ENCODE measurements at places on chromosomes 2 and 18. TPM values are rescaled to one million over a fixed set of nuclear protein-coding genes. Genes with fewer than 3 reads are reported as not detected.
A peak's percentile ranks its signal among the peaks of the same experiment; 100 is the strongest.

DNA sequence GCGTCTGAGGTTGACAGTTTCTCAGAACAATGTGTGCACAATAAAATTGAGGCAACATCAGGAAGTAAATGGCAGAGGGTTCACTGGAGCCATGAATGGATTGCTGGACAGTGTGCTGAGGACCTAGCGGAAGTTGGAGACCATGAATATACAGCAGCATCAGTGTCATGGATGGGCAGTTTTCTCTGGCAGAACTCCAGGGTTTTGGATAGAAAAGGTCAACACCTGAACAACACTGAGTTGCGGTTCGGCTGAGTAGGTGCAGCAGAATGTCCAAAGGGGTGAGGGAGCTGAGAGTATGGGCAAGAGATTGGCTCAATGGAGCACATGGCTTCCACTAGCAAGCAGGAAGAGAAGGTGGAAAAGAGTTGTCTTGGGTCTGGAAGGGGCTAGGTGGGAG, 73.7 kb downstream of the DNER start:
- H3K4me1 ChIP-seq = no peaks in the 10 kb centered on the region
- H3K4me3 ChIP-seq = no peak overlapping the region
- DNase-seq = no peak
- no peaks in the 10 kb centered on the region for H3K36me3 ChIP-seq
- H3K27me3 ChIP-seq = no peaks in the 10 kb centered on the region
- no peak overlapping the region for H3K27ac ChIP-seq

DNA sequence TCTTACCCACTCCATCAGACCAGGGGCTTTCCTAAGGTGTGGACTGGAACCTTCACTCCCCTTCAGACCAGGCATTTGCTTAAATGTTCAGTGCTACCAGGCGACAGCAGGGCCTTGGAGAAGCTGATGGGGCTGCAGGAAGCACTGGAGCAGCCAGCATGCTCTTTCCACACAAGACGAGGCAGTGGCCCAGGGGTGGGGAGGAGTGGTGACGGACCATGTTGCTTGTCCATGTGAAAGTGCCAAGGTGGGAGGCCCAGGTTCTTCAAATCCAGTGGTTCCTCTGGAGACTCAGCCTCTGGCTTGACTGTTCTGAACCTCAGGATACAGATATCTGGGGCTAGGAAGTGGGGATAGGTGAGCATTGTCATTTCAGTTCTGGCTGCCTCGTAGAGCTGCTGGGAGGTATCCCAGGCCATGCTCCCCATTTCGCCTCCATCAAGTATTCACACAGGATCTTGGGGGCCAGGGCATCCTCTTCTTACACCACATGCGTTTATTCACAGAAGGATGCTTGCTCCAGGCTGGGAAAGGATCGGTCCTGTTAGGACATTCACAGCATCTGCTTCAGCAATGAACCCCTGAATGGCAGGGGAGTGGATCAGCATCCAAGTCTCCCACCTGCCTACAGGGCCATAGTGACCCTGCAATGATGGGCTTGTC, 62.2 kb downstream of the SFXN5 start:
- DNase-seq = no peak
- H3K4me1 ChIP-seq = no peaks in the 10 kb centered on the region
- H3K36me3 ChIP-seq = no peaks in the 10 kb centered on the region

GRCh38 chr18:24627644-24628315, 167.3 kb downstream of the HRH4 start:
- DNase-seq = peak; percentile 38
- no peaks in the 10 kb centered on the region for H3K27me3 ChIP-seq
- H3K27ac ChIP-seq = no peak overlapping the region
- H3K36me3 ChIP-seq = no peaks in the 10 kb centered on the region
- no peak overlapping the region for H3K4me3 ChIP-seq

DNA sequence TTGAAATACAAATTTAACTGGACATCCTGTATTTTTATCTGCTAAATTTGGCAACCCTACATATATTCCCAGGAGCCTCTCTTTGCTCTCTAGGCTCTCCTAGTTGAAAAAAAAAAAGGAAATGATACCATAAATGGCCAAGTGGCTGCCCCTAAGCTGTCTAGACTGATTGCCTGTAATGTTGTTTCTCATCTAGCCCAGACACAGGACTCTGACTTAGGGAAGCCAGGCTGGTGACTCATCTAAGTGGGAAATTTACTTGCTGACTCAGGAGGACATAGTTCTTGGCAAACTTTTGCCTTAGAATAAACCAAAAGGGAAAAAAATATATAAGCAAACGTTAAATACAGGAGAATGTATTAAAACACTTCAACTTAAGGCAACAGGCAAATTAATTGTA, 14.6 kb upstream of the ITGAV start:
- no peaks in the 10 kb centered on the region for H3K36me3 ChIP-seq
- H3K4me1 ChIP-seq = no peaks in the 10 kb centered on the region
- no peaks in the 10 kb centered on the region for H3K27me3 ChIP-seq
- DNase-seq = peak; percentile 57
- H3K4me3 ChIP-seq = no peak overlapping the region

Gene MAP3K19
- polyA plus RNA-seq = 2.9 TPM

Gene LOXL3
- 7.3 TPM for polyA plus RNA-seq

Gene TCF23
- polyA plus RNA-seq = 0.01 TPM

DNA sequence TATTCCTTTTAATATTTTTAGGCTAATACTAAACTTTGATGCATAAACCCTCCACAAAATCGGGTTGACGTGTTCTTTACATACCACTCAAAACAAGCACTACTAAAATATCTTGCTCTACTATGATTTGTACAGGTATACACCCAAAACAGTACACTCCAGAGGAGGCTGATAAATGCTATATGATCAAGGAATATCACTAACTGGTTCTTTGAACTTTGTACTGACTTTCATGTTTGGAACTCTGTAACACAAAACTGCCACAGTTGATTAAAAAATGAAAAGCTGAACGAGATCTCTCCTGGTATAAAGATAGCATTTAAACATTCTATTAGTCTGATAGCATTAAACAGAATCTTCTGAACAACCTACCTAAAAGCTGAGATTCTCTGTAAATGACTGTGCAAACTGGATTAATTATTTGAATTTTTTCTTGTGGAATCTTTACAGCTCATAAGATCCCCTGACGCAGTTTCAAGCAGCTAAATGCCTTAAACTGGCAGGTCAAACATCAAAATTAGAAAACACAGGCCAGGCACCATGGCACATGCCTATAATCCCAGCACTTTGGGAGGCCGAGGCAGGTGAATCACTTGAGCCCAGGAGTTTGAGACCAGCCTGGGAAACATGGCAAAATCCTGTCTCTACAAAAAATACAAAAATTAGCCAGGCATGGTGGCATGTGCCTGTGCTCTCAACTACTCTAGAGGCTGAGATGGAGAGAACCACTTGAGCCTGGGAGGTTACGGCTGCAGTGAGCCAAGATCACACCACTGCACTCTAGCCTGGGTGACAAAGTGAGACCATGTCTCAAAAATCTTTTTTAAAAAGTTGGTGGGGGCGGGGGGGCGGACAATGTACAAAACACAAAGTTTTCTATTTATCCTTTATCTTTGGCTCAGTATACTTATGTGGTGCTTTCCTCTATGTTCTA, 150.6 kb downstream of the EXOC6B start:
- peaks cover 6% of the 10 kb centered on the region for H3K4me1 ChIP-seq
- no peak for DNase-seq
- no peaks in the 10 kb centered on the region for H3K27me3 ChIP-seq

DNA sequence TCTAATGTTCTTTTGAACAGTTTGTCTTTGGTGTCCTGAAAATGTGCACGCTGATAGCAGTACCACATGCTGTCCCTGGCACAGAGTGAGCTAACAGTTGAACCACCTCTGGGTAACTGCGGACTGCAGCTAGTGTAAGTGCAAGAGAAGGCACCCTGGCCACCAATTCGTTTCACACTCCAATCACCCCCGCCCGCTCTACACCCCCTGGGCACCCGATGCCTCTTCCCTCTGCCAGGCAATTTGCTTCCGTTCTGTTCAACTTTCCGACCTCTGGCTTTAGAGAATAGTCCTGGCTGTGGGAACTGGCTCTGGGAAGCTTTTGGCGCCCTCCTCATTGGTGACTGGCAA, 1.4 kb downstream of the DOCK10 start:
- peak; percentile 30 for DNase-seq
- no peaks in the 10 kb centered on the region for H3K36me3 ChIP-seq
- H3K4me3 ChIP-seq = no peak overlapping the region
- H3K27ac ChIP-seq = no peak overlapping the region
- H3K27me3 ChIP-seq = no peaks in the 10 kb centered on the region

Gene TTR
- 0.43 TPM for polyA plus RNA-seq

DNA sequence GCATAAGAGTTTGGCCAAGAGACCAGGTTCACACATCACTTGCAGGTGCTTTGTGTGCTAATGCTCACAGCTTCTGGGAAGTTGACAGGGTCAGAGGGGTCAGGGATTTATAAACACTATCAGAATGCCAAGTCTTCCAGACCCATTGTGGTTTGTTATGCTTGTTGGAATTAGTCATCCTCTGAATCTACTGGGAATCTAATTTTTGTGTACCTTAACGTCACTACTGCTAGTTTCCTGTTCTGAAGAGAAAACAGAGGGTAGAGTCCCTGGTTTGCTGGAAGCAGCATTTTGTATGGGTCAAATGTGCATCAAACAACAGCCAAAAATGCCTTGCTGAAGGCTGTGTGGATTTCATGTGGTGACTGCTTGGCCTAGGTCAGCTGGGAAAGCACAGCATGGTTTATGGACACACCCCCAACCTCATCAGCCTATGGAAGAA, 33.3 kb downstream of the ANTXR1 start:
- H3K4me1 ChIP-seq = no peaks in the 10 kb centered on the region
- H3K27ac ChIP-seq = no peak overlapping the region
- no peaks in the 10 kb centered on the region for H3K36me3 ChIP-seq

DNA sequence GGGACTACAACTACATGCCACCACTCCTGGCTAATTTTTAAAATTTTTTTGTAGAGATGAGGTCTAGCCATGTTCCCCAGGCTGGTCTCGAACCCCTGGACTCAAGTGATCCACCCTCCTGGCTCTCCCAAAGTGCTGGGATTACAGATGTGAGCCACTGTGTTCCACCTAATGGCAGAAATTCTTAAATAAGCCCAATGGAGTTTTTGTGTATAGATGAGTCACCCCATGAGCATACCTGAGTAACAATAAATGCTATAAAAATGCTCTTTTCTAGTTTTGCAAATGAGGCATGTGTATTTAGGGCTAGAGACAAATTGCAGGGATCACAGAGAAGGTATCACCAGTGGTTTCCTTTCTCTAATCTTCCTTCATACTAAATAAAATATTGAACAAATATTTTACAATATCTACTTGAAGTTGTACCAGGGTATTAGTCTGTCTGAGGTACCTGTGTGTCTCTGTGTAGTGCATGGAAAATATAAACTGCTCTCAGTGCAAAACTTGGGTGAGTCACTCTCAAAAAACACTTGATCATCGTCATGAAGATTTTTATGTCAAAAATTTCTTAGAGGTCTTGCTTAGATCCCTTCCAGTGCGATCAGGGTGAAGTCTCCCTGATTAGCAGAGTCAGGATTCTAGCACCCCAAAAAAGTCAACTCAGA, 337.1 kb upstream of the MMADHC start:
- H3K4me3 ChIP-seq = no peak overlapping the region
- H3K27ac ChIP-seq = no peak overlapping the region
- DNase-seq = no peak
- no peaks in the 10 kb centered on the region for H3K27me3 ChIP-seq
- H3K4me1 ChIP-seq = no peaks in the 10 kb centered on the region

GRCh38 chr18:46601141-46601805, 55.7 kb downstream of the LOXHD1 start:
- no peaks in the 10 kb centered on the region for H3K27me3 ChIP-seq
- peak; percentile 47 for DNase-seq

DNA sequence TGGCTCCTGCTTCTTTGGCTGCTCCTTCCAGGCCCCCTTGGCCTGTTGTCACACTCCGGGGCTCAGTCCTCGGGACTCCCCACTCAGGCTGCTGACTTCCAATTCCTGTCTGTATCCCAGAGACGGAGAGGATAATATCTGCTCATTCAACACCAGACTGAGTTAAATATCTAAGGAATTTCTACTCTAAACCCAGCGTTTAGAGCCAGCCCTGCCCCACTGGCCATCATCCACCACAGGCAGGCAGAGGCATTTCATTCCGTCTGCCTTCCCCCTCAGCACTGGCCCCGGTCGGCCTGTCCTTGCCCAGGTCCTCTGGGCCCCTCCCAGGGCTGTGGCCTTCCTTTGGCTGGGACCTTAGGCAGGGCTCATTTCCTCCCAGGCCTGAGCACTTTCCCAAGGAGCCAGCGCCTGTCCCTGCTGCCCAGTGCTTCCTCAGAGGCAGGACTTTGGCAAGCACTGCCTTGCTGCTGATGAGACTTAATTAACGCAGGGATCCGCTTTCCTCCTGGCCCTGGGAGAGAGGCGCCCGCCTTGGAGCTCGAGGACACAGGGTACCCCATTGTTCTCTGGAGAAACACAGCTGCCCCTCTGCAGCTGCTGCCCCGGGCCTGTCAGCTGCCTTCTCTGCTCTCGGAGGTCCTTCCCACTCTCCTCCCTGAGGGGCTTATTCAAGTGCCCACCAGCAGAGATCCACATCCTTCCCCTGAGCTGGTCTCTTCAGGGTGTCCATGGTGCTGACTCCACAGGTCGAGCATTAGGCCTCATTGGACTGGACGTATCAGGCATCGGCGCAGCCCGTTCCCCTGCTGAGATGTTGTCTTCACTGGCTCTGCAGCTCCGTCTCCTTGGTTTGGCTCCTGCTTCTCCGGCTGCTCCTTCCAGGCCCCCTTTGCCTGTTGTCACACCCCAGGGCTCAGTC, 42.8 kb downstream of the ATOH8 start:
- H3K4me3 ChIP-seq = no peak overlapping the region
- no peak for DNase-seq
- H3K27ac ChIP-seq = peak overlapping the region; percentile 34
- peaks cover 4% of the 10 kb centered on the region for H3K4me1 ChIP-seq
- H3K36me3 ChIP-seq = peaks cover 3% of the 10 kb centered on the region

Gene MARCHF4
- polyA plus RNA-seq = 0.13 TPM

GRCh38 chr2:126930970-126931590, 32.4 kb downstream of the TEX51 start:
- H3K4me3 ChIP-seq = no peak overlapping the region
- DNase-seq = no peak
- no peaks in the 10 kb centered on the region for H3K4me1 ChIP-seq
- H3K27me3 ChIP-seq = no peaks in the 10 kb centered on the region

Gene DUSP28
- polyA plus RNA-seq = 5.9 TPM

Gene PLCD4
- 0.49 TPM for polyA plus RNA-seq

GRCh38 chr2:60847854-60848253, 33.5 kb upstream of the REL start:
- no peak overlapping the region for H3K27ac ChIP-seq
- H3K4me3 ChIP-seq = no peak overlapping the region
- H3K27me3 ChIP-seq = no peaks in the 10 kb centered on the region
- no peaks in the 10 kb centered on the region for H3K4me1 ChIP-seq
- no peaks in the 10 kb centered on the region for H3K36me3 ChIP-seq
- DNase-seq = no peak

Gene EML6
- 1.3 TPM for polyA plus RNA-seq

GRCh38 chr2:137865954-137866540, 98.2 kb upstream of the HNMT start:
- DNase-seq = peak; percentile 69
- H3K27ac ChIP-seq = no peak overlapping the region
- no peak overlapping the region for H3K4me3 ChIP-seq
- no peaks in the 10 kb centered on the region for H3K4me1 ChIP-seq
- no peaks in the 10 kb centered on the region for H3K27me3 ChIP-seq

Gene ACADL
- 43.6 TPM for polyA plus RNA-seq

DNA sequence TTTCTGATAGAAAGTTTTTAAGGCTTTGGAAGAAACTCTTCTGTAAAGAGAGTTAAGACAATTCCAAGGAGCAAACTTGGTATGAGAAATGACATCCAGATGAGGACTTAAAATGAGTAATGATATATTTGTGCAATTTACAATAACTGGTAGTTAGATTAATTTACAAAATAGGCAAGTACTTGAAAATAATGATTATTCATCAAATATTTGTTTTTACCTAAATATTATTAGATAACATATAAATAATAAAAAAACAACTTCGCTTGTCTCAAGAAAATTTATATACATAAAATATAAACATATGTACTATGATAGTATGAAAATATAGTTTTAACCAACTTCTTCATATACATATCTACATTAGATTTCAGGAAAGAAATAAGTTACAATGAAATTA, 478.5 kb downstream of the TRIB2 start:
- H3K27me3 ChIP-seq = no peaks in the 10 kb centered on the region
